ENCODE measurements at places on chromosomes 11 and 22.

- peak; percentile 59 for DNase-seq
Measured at GRCh38 chr11:57324154-57324885, 432 bp downstream of the TNKS1BP1 start.

DNA sequence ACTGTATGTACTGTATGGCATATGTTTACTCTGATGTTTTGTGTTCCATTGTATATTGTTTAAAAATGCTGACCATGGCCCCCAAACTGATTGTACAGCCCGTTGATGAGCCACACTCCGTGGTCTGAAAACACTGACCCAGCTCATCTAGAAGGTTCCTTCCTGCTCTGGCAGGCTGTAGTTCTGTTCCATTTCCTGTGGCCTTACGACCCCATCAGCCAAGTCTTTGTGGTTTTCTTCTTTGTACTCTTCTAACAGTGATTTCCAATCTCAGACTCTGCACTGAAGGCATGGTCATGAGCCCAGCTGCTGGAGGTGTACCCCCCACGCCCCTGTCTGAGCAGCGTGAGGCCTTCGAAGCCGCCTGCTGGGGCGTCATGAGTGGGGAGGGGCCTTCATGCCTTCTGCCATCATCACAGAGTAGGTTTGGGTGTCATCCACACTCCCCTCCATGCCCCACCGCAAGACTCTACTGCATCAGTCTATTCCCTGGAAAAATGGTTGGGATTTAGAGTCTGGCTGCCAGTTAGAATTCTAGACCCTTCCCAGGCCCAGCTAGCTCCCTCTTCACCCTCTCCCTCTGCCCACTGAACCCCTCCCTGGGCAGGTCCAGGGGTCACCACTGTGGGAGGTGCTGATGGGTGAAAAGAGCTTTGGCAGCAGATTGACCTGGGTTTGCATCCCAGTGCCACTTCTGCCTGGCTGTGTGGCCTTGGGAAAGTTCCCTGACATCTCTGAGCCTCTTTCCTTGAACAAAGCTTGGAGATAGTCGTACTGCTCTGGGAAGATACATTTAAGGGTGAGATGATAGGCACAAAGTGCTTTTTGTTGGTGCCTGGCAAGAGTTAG, 11.3 kb upstream of the C11orf96 start:
- DNase-seq, result no peak

DNA sequence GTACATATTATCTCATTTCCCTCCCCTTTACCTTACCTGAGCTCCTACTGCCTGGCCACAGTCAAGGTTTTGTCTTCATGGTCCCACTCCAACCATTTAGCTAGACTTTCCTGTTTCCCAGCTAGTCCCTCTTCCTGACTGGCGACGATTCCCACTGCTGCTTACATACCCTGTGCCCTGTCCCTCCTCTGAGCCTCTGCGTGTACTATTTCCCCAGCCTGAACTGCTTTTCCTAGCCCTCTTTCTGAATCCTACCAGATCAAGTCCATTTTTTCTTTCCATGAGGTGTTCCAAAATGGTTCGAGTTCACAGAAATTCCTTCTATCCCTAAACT, 23.4 kb downstream of the MRPL16 start:
- DNase-seq, result no peak

DNA sequence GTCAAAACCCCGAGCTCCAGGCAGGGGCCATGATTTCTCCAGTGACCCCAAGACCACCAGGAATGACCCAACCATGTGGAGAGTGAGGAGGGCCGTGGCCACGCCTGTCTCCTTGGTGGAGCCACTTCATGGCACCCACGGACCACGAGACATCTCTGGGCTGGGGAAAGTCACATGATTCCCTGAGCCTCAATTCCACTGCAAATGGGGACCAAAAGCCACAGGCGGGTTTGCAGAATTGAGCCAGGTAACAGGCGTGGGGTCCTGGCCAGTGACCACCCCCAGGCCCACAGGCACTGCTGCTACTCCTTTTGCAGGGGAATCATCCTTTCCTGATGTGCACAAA, 178.9 kb downstream of the CTTN start:
- no peak for DNase-seq

GRCh38 chr22:41822317-41823057, 10.4 kb upstream of the SREBF2 start:
- DNase-seq, result no peak

DNA sequence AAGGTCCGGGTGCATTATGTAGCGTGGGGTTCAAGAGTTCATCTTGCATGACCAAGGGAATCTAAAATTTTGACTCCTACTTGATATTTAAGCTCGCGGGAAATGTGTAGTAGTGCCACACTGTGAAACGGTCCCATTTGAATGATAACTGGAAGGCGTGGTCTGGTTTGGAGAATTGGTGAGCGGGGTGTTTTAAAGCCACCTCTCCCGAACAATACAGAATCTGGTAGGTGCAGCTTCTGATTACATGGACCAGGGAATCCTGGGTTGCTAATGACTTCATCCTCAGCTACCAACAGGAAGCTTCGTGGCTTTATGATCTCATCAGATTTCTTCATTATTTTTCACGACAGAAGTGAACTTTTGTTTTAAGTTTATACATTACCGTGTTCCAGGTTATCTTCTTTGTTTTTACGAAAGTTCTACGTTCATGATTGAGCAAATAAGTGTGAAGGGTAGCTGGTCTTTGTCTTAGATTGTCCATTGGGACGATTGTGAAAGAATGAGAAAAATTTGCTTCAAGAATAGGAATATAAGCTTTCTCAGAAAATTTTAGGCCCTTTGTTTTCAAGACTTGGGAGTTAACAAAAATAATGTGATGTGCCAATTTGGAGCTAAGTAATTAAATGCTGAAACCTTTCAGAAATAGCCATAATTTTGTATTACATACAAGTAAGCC, 1.7 kb downstream of the QSER1 start:
- DNase-seq, result no peak

- DNase-seq, result peak; percentile 69
Measured at GRCh38 chr11:123235117-123235655, 40.1 kb upstream of the CLMP start.

- no peak for DNase-seq
Measured at GRCh38 chr11:78149646-78150045, 10.2 kb upstream of the ALG8 start.

DNA sequence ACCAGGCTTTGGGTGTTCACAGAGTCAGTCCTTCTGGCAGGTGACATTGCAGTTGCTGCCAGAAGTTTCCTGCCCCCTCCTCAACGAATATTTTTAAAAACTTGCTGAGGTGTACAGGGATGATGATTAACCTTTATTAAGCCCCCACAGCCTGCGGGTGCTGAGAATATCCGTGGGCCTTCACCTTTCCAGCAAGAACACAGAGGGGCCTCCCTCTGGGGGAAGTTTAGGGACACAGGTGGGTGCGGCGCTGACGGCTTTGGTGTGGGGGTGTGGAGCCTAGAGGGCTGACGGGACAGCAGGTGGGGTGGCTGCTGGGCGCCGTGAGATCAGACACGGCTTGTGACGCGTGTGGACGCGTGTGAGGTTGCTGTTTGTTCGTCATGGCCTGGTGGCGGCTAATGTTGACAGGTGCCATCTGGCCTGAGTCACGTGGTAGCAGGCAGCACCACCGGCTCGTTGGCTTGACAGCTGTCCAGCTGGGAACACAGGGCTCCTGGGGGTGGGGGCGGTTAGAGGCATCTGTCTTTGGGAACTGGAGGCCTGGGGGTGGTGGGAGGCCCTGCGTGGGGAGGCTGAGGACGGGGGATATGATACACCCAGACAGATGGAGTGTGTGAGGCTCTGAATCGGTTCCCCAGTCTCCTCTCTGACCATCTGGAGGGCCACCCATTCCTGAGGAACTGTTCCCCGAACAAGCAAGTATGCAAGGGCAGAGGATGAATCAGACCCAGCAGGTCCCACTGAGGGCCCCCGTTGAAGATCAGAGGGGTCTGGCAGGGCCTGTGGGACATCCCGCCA, 12.5 kb upstream of the LRRC10B start:
- no peak for DNase-seq

GRCh38 chr22:23517804-23518375, 62.2 kb downstream of the IGLL1 start:
- DNase-seq, result no peak

DNA sequence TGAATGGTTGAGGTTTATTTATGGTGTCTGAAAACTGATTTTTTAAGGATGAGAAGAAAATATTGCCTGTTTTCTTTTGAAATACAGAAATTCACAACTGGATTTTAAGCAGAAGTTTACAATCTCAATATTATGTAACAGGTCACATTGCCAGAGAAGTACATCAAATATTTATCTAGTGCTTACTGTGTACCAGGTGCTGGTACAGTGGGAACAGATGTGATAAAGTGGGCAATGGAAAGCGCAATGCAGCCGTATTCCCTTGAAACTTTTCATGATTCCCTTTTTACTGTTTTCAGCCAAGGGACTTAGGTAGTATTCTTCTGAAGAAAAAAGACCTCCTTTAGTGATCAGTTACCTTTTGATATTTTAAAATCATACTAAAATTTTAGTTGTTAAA, 49.6 kb downstream of the TTC17 start:
- no peak for DNase-seq

- DNase-seq, result peak; percentile 87
Measured at GRCh38 chr11:36744375-36745168, 146.5 kb upstream of the RAG2 start.

DNA sequence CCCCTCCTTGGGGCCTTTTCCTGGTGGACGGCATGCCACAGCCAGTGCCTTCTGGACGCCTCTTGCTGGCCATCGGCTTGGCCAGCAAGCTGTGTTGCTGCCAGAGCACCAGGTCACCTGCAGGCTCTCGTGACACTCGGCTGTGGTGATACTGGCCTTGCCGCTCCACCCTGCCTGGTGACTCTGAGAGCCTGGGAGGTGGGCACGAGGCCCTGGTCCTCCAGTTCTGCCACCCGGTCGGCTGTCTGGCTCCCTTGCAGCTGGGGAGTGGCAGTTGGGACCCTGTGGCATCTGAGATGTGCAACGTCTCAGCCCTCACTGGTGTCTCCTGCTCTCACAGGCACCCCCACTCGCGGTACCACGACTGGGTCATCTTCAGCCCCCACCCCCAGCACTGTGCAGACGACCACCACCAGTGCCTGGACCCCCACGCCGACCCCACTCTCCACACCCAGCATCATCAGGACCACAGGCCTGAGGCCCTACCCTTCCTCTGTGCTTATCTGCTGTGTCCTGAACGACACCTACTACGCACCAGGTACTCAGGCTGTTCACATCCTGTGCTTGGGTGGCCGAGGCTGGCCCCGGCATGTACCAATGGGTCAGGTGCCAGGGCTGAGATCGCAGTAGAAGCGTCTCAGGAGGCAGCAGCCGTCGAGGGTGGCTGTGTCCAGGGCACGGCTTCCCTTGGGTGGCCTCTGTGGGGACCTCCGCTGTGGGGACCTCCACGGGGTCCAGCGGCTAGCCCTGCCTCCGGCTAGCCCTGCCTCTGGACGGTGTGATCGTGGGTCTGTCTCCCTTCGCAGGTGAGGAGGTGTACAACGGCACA, 26.0 kb downstream of the MUC2 start:
- no peak for DNase-seq

DNA sequence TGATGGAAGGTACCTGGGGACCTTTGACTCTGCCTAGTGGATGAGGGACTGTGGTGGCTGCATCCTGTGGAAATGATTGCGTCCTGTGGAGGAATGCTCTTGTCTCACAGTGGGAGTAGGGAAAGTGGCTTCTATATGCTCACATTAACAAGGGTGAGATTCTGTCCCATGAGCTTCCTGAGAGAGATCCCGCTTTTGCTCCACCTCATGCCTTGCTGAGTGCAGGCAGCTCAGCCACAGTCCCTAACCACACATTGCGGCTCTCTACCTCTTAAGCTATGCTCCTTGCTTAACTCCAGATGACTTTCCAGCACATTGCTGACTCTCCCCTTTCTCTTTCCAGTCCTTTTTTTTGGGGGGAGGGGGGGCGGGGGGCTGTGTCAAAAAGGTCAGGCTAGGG, 45.0 kb downstream of the TEAD1 start:
- no peak for DNase-seq

- peak; percentile 62 for DNase-seq
Measured at GRCh38 chr11:10309163-10310093, 4.6 kb downstream of the ADM start.

DNA sequence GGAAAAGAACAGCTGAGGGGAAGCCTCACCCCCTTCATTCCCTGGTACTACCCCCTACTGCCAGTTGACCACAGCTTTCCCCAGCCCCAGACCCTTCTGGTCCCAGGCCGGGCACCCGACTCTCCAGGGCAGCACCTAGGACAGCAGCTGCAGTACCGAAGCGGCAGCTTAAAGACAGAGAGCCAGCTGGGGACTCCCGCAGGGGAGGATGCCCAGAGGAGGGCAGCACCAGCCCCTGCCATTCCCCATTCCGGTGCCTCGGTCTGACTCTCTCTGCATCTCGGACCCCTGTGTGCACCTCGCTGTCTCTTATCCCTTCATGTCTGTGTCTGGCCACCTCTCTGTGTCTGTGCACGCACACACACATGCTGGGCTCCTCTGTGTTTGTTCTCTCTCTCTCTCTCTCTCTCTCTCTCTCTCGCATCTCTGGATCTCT, 9.4 kb downstream of the IGSF9B start:
- peak; percentile 70 for DNase-seq

DNA sequence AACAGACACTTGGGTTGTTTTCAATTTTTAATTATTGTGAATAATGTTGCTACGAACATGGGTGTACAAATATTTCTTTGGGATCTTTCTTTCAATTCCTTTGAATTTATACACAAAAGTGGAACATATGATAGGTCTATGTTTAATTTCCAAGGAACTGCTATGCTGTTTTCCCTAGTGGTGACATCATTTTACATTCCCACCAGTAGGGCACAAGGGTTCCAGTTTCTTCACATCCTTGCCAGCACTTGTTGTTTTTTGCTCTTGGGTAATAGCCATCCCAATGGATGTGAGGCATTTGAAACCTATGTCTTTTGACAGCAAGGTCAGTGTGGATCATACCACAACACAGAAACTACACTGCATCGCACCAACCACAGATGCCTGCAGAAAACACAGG, 41.8 kb upstream of the SCN3B start:
- no peak for DNase-seq

GRCh38 chr11:14424096-14424495, 65.1 kb upstream of the RRAS2 start:
- DNase-seq, result no peak

- no peak for DNase-seq
Measured at GRCh38 chr11:66904981-66905521, 48.2 kb downstream of the LRFN4 start.
